ENCODE measurements at places on chromosomes 1 and 21. TPM values are rescaled to one million over a fixed set of nuclear protein-coding genes. Genes with fewer than 3 reads are reported as not detected.

DNA sequence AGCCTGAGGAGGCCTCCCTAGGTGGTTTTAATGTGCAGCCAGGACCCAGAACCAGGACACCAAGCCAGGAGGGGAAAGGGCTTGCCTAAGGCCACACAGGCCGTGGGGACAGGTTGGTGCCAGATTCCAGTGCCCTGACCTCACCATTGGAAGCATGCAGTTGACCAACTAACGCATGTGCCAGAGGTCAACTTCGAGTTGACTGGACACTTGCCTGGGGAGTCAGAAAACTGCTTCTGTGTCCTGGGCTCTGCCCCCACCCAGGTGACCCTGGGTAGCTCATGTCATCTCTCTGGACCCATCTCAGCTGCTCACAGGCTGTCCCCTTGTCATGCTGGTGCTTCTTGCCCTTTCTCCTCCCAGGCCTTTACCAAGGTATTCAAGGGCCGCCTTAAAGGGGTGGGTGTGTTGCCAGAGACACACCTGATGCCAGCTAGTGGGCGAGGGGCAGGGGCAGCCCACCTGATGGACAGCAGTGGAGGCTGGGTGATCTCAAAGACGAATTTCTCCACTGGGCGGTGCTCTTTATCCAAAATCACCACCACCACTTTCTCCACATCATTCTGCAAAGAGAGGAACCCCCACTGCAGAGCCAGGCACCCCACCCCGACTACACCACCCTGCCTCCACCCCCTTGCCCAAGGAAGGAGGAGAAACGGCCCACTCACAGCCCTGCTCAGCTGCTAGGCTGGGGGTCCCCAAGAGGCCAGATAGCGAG, 4.4 kb downstream of the MAD2L2 start:
- H3K27me3 ChIP-seq, result no peaks in the 10 kb centered on the region
- DNase-seq, result no peak
- H3K4me1 ChIP-seq, result peaks cover 5% of the 10 kb centered on the region
- H3K4me3 ChIP-seq, result no peak overlapping the region

GRCh38 chr1:31183927-31184554, 55.6 kb downstream of the NKAIN1 start:
- DNase-seq, result no peak
- H3K4me1 ChIP-seq, result peaks cover 4% of the 10 kb centered on the region
- no peak overlapping the region for H3K27ac ChIP-seq

- H3K4me1 ChIP-seq, result no peaks in the 10 kb centered on the region
- no peaks in the 10 kb centered on the region for H3K27me3 ChIP-seq
- H3K4me3 ChIP-seq, result no peak overlapping the region
- no peak overlapping the region for H3K27ac ChIP-seq
- no peaks in the 10 kb centered on the region for H3K36me3 ChIP-seq
Measured at GRCh38 chr1:117544509-117545109, 61.2 kb upstream of the TENT5C start.

GRCh38 chr1:219304227-219305226, 130.8 kb downstream of the LYPLAL1 start:
- peak overlapping the region; percentile 85 for H3K27ac ChIP-seq
- peak overlapping the region; percentile 18 for H3K4me3 ChIP-seq
- H3K4me1 ChIP-seq, result peaks cover 4% of the 10 kb centered on the region
- H3K27me3 ChIP-seq, result no peaks in the 10 kb centered on the region
- no peaks in the 10 kb centered on the region for H3K36me3 ChIP-seq

- H3K36me3 ChIP-seq, result no peaks in the 10 kb centered on the region
- H3K4me1 ChIP-seq, result no peaks in the 10 kb centered on the region
- no peak for DNase-seq
- no peak overlapping the region for H3K4me3 ChIP-seq
Measured at GRCh38 chr21:43598416-43599120, 60.7 kb downstream of the HSF2BP start.

DNA sequence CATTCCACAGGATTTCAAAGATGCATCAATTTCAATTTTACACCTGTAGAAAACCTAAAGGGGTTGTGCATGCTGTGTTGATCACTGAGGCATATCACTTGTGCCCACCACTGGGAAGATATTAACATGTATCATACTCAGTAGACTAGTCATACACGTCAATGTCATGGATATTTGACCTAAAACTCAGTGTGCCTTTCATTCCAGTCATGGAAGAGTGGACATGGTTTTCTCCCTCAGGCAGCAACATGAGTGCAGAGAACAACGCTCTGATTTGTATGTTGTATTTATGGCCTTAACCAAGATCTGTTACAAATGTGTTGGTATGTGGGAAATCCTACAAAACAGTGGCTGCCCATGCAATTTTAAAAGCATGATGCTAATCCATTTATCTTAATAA, 6.1 kb upstream of the C1orf53 start:
- no peaks in the 10 kb centered on the region for H3K36me3 ChIP-seq
- H3K4me3 ChIP-seq, result no peak overlapping the region
- H3K27me3 ChIP-seq, result no peaks in the 10 kb centered on the region
- H3K27ac ChIP-seq, result no peak overlapping the region

DNA sequence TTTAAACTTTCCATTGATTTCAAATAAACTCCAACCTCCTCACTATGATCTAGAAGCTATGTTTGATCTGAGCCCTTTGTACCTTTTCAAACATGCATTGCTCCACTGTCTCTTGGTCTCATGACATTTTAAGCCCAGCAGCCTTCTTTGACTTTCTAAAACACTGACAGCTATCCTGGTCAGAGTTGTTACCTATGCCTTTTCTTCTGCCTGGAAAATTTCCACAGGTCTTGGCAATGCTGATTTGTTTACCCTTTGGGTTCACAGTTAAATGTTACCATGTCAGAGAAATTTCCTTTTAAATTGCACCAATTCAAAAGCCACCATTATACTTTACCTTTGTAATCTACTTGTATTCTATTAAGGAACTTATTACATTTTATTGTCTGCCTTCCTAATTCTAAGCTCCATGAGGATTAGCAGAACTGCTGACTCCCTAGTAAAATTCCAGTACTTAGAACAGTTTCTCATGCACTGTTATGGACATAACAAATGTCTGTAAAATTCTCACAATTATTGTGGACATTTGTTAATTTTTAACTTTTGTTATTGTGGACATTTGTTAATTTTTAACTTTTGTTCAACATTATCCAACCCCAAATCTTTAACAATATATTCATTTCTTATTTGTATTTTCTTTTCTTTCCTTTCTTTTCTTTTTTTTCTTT, 1064.4 kb downstream of the NCAM2 start:
- no peaks in the 10 kb centered on the region for H3K36me3 ChIP-seq
- H3K4me3 ChIP-seq, result no peak overlapping the region
- H3K4me1 ChIP-seq, result no peaks in the 10 kb centered on the region
- DNase-seq, result no peak
- H3K27ac ChIP-seq, result no peak overlapping the region

GRCh38 chr1:231318568-231318967, 19.1 kb downstream of the EXOC8 start:
- H3K27ac ChIP-seq, result no peak overlapping the region
- H3K4me1 ChIP-seq, result no peaks in the 10 kb centered on the region
- H3K4me3 ChIP-seq, result no peak overlapping the region
- no peaks in the 10 kb centered on the region for H3K27me3 ChIP-seq

- no peak overlapping the region for H3K4me3 ChIP-seq
- peak overlapping the region; percentile 73 for H3K27ac ChIP-seq
- peaks cover 3% of the 10 kb centered on the region for H3K4me1 ChIP-seq
Measured at GRCh38 chr1:55658917-55659316, 443.8 kb upstream of the USP24 start.

DNA sequence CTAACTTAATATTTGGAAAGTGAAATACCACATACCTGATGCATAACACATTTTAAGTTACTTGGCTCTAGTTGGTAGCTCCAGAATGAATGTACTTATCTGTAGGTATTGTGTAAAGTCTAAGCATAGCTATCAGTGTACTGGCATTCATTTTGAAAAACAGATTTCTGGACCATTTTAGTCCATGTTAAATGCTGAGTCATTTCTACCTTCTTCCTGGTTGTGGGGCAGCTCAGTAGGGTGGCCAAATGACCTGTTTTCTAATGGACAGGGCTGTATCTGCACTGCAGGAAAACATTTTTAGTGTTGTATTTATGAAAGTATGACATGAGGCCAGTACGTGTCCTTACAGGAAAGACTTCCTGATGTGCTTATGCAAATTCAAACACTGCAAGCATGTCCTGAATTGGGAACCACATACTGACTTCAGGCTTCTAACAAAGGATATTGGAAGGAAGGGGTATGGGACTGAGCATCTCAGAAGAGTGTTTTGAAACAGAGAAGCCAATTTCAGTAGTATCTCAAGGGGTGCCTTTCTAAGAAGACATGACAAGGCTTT, 300.3 kb upstream of the B3GALT2 start:
- H3K27me3 ChIP-seq, result no peaks in the 10 kb centered on the region
- DNase-seq, result no peak
- no peak overlapping the region for H3K4me3 ChIP-seq

DNA sequence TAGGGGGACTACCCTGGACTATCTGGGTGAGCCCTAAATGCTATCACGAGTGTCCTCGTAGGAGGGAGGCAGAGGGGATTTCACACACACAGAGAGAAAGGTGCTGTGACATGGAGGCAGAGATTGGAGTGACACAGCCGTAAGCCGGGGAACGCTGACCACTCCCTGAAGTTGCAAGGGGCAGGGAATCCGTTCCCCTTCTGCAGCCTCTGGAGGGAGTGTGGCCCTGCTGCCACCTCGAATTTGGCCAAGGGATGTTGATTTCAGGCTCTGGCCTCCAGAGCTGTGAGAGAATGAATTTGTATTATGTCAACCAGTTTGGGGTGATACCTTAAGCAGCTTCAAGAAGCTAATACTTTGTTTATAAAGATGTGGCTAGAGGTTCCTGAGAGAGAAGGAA, 137.7 kb downstream of the ACTL8 start:
- H3K36me3 ChIP-seq, result no peaks in the 10 kb centered on the region
- H3K27ac ChIP-seq, result no peak overlapping the region
- H3K4me3 ChIP-seq, result no peak overlapping the region
- no peak for DNase-seq
- H3K27me3 ChIP-seq, result no peaks in the 10 kb centered on the region
- H3K4me1 ChIP-seq, result peaks cover 8% of the 10 kb centered on the region

Gene HCRTR1
- total RNA-seq, result not detected

Gene DIO1
- total RNA-seq, result not detected

Gene HES5
- total RNA-seq, result not detected

Gene BATF3
- total RNA-seq, result 18.4 TPM

Gene COL6A1
- 1,564 TPM for total RNA-seq
